ENCODE measurements at places on chromosomes 16 and 17.

- DNase-seq, result no peak
Observed at GRCh38 chr17:50080827-50081226, 14.3 kb upstream of the PDK2 start.

DNA sequence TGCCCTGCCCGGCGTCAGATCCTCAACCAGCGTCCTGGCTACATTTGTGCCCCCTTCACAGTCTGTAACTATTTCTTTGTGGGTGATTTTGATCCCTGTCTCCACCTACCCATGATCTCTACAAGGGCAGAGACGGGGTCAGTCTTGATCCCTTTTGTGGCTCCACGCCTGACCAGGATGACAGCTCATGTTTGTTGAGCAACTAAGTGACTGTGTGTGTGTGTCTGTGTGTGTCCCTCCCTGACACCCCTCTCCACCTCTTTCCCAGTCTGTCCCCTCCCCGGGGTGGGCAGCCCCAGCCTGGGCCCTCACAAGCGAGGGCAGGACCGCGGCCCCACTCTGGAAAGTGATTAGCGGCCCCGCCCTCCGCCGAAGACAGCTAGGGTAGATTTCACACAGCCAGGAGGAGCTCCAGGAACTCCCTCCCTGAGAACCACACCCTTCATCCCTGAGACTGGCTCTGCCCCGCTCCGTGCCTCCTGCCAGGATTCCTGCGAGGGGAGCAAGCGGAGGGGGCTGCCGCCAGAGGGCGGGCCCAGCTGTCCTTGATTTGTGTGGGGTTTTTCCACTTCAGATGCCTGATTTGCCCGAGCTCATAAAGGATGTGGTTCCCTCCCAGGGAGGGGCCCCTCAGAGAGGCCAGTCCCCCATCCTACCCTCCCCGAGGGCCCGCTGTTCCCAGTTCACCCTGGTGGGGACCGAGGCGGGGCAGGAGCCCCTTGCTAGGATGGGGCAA, 5.3 kb upstream of the HS3ST6 start:
- peak; percentile 63 for DNase-seq

GRCh38 chr16:11093572-11094074, 149.3 kb downstream of the CLEC16A start:
- no peak for DNase-seq

DNA sequence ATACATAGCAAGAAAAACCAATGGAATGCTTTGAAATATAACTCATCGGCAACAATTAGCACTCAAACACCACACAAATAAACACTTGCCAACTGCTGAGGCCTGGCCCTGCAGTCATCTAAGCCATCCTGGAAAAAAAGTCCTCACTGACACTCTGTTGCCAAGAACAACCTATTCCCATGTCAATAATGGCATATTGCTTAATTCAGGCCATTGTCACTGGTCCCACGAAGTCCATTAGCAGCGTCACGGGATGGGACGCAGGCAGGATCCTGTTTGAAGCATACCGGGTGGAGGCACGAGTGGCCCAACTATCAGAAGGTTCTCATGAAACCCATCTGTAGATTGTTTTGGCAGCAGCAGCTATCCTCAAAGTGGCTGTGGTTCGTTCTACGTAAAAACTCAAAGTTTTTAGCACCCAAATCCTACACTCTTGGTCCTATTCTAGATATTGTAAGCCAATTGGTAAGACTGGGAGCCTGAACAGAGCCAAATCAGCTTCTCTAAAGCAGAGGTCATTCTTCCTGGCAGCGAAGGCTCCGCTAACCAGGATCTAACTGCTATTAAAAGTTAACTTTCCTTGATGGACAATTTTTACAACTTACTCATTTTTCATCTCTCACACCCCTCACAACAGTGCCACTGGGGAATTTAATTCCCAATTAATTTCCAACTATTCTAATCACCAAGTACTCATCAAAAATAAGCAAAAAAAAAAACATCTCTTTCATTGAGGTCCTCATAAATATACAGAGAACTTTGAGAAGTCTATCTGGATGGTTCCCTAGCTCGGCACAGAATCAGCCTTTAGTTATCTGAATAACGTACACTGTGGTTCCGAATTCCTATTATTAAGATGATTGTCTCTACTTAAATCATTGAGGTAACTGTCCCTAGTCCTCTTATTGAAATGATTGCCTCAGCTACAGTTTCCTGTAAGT, 91.5 kb downstream of the ZFHX3 start:
- no peak for DNase-seq
